ENCODE measurements at places on chromosomes 5 and 9.

DNA sequence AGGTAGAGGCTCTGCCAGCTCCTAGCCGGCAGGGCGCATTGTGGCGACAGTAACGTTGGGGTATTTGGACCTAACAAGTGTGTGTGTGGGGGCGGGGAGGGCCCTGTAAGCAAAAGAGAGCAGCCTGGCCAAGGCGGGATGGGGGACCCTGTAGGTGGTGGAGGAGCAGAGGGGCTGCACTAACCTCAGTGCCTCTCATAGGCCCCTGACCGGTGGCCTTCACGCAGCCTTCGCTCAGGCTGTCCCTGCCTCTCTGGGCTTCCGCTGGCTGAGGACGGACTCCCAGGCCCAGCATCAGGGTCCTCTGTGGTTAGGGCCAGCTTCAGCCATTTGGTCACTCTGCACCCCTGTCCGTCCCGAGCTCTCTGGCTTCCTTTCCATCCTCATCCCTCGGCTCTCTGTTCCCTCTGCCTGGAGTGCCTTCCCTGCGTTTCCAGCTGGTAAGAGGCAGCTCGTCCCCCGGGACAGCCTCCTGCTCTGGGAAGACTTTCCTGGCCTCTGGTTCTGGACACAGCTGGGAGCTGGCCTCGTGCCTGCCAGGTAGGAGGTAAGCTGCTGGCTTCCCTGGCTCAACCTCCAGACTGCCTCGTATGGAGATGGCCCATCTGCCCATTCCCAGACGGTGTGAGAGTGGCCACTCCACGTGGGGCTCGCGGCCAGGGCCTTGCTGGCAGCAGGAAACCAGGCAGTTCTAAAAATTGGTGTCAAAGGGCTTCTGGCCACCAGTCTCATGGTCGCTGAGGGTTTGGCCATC, 39.3 kb upstream of the PHYKPL start:
- no peak for DNase-seq

DNA sequence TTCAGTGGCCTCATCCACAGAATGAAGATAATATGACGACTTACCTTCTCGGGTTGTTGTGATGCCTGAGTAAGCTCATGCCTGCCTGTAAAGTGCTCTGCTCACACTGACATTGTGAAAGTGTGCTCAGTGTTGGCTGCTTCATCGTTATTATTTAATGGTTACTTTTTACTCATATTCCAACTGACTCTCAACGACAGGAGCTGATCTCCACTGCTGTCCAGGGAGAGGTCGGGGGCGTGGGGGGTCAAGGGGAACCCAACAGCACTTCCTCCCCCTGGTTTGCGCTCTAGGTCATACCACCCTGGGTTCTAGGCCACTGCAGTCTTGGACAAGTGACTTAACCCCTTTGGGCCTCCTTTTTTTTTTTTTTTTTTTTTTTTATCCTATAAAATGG, 52.9 kb upstream of the ANGPTL2 start:
- DNase-seq: no peak

GRCh38 chr9:4508246-4508906, 18.1 kb downstream of the SLC1A1 start:
- no peak for DNase-seq

- DNase-seq: no peak
These were observed 103.3 kb upstream of the EDIL3 start for GRCh38 chr5:84487963-84488362.

DNA sequence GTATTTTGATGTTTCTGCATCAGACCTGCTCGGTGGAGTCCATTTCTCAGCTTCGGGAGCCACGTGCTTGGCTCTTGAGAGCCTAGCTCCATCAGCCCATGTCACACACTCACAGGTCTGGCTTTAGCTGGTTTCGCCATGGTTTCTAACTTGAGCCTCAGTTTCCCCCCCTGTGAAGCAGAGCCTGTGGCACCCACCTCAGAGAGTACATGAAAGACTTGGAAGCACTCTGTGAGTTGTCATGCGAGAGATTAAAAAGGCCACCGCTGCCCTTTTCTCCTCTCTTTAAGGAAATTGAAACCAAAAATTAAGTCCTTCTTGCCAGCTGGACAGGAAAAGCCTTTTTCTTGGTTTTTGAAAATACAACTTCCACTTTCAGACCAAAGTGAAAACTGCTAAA, 8.8 kb downstream of the TENT4A start:
- no peak for DNase-seq

- no peak for DNase-seq
These were observed 136.9 kb upstream of the PRR16 start for GRCh38 chr5:120327180-120327579.

Data from head of caudate nucleus (tissue), 42 donors.